ENCODE measurements at places on chromosomes 2 and 18.

DNA sequence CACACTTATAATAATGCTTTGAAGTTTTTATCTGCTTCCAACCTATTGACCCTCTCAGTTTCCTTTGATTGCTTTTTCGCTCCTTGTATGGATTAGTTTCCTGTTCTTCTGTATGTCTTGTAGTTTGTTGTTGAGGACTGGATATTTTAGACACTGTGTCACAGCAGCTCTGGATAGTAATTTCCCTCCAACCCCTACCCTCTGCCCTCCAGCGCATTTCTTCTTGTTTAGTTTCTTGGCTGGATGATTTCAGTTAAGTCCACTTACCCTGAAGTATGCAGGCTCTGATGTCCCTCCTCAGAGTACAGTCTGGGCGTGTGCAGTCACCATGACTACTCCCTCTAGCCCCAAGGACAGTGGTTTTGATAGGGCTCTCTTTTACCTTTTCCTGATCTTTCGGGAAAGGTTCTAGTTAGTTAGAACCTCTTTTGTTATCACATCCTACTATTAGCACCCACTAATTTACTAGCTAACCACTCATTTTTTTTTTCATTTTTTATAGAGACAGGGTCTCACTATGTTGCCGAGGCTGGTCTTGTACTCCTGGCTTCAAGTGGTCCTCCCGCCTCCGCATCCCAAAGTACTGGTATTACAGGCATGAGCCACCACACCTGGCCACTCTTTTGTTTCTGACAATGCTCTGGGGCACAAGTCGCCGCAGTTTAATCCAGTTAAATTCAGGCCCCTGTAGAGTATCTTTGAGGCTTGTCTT lies 16.3 kb upstream of the LYG1 start:
- DNase-seq: no peak
- no peak overlapping the region for H3K4me3 ChIP-seq
- no peak overlapping the region for H3K27ac ChIP-seq
- H3K4me1 ChIP-seq: no peaks in the 10 kb centered on the region
- peaks cover 18% of the 10 kb centered on the region for H3K36me3 ChIP-seq
- H3K27me3 ChIP-seq: no peaks in the 10 kb centered on the region

DNA sequence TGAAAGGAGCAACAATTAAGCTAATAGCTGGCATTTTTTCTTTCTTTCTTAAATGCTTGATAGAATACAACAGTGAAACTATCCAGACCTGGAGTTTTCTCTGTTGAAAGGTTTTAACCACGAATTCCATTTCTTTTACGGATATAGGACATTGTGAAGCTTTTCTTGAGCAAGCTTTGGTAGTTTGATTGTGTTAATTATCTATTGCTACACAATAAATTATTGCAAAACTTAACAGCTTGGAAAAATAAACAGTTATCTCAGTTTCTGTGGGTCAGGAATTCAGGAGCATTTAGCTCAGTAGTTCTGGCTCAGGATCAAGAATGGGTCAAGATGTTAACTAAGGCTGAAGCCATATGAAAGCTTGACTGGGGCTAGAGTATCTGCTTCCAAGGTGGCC lies 11.7 kb downstream of the PHOSPHO2 start:
- H3K36me3 ChIP-seq: no peaks in the 10 kb centered on the region
- no peak for DNase-seq
- H3K4me3 ChIP-seq: no peak overlapping the region

- H3K36me3 ChIP-seq: no peaks in the 10 kb centered on the region
- no peak for DNase-seq
- H3K4me3 ChIP-seq: peak overlapping the region; percentile 97
- no peak overlapping the region for H3K27ac ChIP-seq
Measured at GRCh38 chr2:233855345-233855744, 1.0 kb upstream of the HJURP start.

- DNase-seq: no peak
- peak overlapping the region; percentile 65 for H3K27ac ChIP-seq
- H3K4me3 ChIP-seq: no peak overlapping the region
- no peaks in the 10 kb centered on the region for H3K27me3 ChIP-seq
- H3K4me1 ChIP-seq: peaks cover 11% of the 10 kb centered on the region
- peaks cover 28% of the 10 kb centered on the region for H3K36me3 ChIP-seq
Measured at GRCh38 chr2:190986221-190986953, 27.6 kb downstream of the STAT1 start.

- peaks cover 6% of the 10 kb centered on the region for H3K4me1 ChIP-seq
- no peak overlapping the region for H3K27ac ChIP-seq
- peaks cover 6% of the 10 kb centered on the region for H3K27me3 ChIP-seq
- DNase-seq: no peak
- peaks cover 9% of the 10 kb centered on the region for H3K36me3 ChIP-seq
- no peak overlapping the region for H3K4me3 ChIP-seq
Measured at GRCh38 chr2:206942592-206943478, 3.5 kb downstream of the CPO start.
